Left colon (tissue), 2 donors: ENCODE measurements at places on chromosomes 4 and X.

DNA sequence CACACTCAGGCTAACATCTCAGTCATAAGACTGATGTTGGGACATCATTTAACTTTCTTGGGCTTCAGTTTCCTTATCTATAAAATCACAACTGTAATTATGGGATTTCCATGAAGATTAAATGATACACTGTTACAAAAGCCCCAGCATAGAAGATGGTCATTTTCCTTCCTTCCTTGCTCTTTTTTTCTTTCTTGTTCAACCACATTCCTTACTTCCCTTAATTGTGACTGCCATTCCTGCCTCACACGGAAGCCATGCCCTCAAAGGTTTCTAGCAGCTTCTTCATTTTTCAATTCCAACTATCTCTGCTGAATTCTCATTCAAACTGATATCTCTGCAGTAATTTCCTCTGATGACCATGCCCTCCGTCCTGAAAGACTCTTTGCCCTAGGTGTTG is 311.8 kb downstream of the PPP3CA start:
- no peak for DNase-seq

GRCh38 chr4:81675791-81676393 is 204.2 kb upstream of the RASGEF1B start:
- no peak for DNase-seq

DNA sequence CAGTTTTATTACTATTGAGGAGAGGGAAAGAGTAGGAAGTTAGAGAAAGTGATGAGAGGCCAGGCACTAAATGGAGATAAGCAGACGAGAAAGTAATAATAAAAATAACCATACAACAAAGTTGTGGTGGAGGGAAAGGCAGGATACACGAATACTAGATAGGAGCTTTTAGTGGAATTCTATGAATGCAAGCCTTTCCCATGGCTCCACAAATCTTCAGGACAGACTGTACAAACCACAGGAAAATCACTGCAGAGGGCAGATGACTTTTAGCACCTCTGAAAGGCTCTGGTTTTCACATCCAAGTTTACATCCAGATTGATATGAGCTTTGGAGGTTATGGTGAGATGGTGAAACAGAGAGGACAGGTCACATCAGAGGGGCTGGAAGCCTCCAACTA is 41.5 kb downstream of the TNIP3 start:
- DNase-seq, result no peak

GRCh38 chr4:94298725-94299252 is 43.8 kb downstream of the HPGDS start:
- no peak for DNase-seq

- DNase-seq, result no peak
Observed at GRCh38 chr4:93834249-93835066, 5.9 kb downstream of the ATOH1 start.

DNA sequence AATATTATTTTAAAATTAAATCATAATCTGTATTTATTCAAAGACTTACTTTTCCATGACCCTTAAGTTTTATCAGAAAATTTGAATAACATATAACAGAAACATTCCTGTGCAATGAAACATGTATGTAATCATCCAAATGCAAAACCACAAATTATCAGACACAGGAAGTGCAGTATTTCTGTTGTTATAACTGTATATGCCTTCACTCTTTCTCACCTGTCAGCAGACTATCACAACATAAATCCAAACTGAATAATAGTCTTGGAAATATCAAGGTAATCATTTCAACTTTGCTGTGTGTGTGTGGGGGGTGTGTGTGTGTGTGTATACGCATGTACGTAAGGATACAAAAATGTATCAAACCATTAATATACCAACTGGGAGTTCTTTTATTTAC is 285.9 kb downstream of the SLC7A11 start:
- no peak for DNase-seq

GRCh38 chr4:10612476-10612875 is 72.1 kb downstream of the CLNK start:
- no peak for DNase-seq

GRCh38 chrX:50497114-50497513 is 26.5 kb upstream of the DGKK start:
- DNase-seq, result no peak

DNA sequence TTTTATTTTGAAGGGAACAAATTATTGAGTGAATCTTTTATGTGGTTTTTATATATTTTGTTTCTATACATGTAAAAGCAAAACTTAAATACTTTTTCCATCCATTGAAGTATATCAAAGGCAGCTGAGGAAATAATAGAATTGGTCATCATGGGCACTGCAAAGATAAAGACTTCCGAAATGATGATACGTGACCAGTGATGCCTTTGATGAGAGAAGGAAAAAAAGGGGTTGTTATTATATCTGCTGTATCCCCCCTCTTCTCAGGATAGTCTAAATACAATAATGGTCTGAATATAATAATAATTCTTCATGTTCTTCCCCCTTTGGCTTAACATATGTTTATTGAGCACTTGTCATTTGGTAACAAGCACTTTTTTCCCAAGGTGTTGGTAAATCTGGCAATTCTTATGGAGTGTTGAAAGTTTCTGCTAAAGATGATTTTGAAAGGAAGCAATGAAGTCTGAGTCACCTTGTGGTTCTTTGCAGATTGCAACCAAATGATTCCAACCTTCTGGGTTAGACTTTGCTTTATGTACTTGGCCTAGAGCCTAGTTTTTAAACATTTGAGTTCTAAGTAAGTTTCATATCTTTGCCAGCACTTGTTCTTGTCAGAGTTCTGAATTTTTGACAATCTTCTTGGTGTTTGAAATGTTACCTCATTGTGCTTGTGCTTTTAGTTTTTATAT is 60.8 kb downstream of the USP9X start:
- no peak for DNase-seq
